ENCODE measurements at places on chromosomes 6 and 20. TPM values are rescaled to one million over a fixed set of nuclear protein-coding genes. Genes with fewer than 3 reads are reported as not detected.

The MYB gene
- not detected for total RNA-seq

DNA sequence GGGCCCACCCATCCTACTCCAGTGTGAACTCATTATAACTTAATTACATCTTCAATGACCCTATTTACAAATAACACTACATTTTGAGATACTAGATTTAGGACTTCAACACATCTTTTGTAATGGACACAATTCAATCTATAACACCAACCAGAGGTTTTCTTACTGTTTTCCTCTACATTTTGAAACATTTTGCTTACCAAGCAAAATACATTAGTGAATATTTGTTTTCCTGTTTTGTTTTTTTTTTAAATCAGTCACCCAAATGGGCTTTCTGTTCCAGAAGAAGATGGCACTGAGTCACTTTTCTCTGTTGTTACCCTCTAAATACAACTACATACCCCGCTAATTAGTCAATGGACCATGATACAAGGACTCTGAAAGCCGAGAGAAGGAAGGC, 104.7 kb upstream of the PRND start:
- DNase-seq, result no peak

DNA sequence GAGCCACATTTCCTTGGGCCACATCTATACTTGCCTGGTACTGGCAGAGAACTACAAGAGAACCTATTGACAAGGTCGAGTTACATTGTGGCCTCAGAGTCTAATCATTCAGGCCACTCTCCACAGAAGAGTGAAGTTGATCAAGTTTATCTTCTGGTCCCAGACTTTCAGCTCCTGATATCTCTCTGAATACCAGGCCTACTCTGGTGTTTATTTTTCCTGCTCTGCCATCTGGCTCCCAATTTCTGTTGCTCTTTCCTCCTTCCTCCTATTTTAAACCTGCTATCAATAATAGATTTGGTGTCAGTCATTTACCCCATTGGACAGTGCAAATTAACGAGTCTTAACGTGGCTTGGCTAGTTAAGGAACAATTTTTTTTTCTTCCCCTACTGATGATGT, 46.6 kb downstream of the SCGN start:
- no peak for DNase-seq

- DNase-seq, result no peak
These were observed 19.1 kb upstream of the TSHZ2 start for GRCh38 chr20:52953020-52953419.

The MLN gene
- not detected for total RNA-seq

- peak; percentile 36 for DNase-seq
These were observed 20.8 kb upstream of the BMP7 start for GRCh38 chr20:57287007-57287880.

DNA sequence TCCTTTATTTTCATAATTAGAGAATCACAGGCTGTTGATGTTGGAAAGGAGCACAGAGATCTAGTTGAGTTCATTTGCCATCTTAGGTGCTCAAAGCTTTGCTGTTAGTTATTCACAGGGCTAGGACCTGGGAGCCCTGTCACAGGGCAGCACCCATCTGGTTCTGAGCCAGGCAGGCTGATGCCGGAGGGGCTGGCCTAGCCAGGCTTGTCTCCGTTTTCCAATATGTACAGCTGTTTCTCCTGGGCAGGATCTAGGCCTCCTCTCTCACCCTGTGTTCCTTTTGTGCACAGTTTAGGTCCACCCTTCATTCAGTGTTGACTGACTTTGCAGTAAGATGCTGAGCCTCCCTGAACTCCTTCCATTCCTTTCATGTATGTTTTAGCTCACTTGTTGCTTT, 33.4 kb downstream of the LRRC1 start:
- DNase-seq, result peak; percentile 63

The PBOV1 gene
- total RNA-seq, result not detected

The SF3B5 gene
- total RNA-seq, result 108 TPM
